ENCODE measurements at places on chromosomes 7 and 10.

DNA sequence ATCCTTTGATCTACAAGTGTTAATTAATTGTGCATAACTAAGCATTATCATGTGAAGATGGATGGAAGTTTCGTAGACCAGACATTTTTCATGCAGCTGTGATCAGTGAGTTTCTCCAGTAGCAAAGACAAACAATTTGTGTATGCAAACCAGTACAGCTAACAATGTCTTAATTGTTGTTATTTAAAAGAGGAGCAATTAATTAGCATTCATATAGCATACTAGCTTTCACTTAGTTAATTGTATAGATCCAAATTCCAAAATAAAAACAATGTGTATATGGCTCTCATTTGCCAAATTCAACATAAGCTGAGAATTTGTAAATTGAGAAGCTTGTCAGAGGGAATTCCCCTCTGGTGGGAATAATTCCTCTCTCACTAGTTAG lies 22.6 kb upstream of the PRKCQ start:
- DNase-seq = no peak

- peak; percentile 16 for DNase-seq
Observed at GRCh38 chr10:3668276-3668965, 116.6 kb downstream of the KLF6 start.

- DNase-seq = no peak
Observed at GRCh38 chr10:1476455-1476803, 260.9 kb downstream of the ADARB2 start.

DNA sequence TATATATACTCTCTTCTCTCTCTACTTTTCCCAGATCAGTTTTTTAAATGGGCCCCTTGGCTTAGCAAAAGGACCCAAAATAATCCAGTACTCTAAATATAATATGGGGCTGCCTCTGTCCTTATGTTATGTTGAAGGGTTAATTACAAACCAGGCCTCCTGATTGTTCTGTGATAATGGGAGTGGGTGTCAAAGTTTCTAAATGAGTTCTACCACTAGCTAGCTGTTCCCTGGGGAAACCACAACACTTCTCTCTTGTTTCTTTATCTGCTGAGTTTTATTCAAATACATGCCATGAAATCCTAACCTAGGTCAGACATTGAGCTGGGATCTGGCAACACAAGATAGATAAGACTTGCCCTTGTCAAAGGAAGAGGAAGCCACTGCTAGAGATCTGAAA lies 3.8 kb downstream of the HTR5A start:
- no peak for DNase-seq

GRCh38 chr7:40680657-40681056 lies 545.9 kb downstream of the SUGCT start:
- DNase-seq = no peak

GRCh38 chr7:157587805-157588560 lies 251.2 kb downstream of the DNAJB6 start:
- DNase-seq = no peak

DNA sequence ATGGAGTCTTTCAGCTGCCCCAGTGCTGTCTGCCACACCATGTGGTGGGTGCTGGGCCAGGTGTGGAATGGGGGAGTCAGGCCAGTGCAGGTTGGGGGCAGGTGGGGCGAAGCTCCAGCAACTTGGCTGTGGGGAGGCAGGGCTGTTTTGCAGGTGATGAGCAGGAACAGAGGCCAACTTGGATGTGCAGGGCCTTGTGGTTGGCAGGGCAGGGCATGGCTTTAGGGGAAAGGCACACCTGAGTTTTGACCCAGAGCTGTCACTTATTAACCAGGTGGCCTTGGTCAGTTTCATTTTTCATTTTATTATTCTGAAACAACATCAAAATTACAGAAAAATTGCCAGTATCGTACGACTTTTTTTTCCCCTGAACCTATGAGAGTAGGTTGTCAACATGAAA lies 1.1 kb upstream of the SFTPA2 start:
- DNase-seq = no peak
